NCI-H1417 treated with DMSO at 0.1 percent for 48 hours (cell line): ENCODE measurements at places on chromosomes 11 and 22.

DNA sequence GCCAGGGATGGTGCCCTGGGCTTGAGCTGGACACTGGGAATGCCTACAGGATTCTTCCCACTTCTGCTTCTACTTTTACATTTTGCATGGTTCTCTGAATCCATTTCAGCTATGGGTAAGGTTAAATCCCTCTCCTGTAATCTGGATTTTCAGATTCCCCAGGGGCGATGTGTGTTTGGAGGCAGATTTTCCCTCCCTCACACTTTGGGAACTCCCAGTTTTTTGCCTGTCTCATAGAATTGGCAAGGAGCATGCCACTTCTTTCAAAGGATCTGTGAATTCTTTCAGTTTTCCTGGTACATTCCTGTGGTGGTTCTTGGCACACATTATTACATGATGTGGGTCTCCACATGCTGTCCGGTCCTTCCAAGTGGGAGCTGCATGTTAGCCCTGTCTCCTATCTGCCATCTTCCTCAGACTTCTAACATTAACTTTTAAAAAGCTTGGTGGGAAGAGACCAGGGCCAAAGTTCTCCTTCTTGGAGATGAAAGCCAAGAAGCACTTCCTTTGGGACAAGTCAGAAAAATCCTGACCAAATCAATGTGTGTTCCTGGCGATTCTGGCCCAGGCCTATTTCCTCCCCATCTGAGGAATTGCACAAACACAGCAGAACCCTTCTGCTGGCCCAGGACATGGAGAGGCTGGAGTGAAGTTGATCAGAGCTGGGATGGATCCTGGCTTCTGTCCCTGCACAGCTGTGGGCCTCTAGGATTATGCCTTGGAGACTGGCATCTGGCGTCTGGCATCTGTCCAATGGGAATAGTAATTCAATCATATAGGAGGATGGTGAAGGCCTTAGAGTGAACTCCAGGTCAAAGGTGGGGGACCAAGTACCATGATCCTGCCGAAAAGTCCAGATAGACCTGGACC, 5.4 kb upstream of the APOL2 start:
- DNase-seq, result no peak

- no peak for DNase-seq
Observed at GRCh38 chr11:16879690-16880089, 134.5 kb downstream of the PLEKHA7 start.

DNA sequence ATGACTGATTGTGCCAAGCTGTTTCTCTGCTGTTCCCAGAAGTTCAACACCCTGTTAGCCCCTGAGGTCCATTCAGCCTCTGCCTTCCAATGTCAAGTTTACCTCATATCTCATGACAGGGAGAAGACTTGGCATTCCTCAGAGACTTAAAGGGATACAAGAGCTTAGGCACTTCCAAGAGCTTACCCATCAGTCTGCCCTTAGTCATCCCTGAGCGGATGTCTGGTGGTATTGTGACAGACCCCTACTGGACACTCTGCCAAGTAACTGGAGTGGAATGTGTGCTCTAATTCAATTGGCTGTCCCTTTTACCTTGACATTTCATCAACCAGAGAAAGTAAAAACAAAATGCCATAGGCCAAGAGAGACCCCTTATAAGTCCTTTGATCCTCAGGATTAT, 151.5 kb downstream of the AASDHPPT start:
- DNase-seq, result no peak

DNA sequence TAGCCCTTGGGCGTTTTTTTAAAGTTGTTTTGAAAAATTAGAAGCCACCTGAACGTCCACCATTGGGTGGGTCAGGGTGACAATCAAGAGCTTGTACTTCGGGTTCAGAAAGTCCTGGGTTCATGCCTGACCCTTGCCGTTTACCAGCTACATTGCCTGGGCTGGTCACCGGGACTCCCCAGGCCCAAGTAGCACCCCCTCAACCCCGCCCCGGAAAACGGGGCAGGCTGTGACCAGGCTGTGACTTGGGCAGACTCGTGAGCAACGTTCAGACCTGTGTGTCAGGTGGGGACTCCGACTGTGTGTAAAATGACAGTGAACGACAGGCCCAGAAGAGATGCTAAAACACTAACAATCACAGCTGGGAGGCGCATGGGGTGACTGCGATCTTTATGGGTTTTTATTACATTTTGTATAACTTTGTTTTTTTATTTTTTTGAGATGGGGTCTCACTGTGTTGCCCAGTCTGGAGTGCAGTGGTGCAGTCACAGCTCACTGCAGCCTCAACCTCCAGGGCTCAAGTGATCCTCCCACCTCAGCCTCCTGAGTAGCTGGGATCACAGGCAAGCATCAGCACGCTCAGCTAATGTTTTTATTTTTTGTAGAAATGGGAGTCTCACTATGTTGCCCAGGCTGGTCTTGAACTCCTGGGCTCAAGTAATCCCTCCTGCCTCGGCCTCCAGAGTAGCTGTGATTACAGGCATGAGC, 56.8 kb downstream of the TRMU start:
- DNase-seq, result no peak

- DNase-seq, result no peak
Observed at GRCh38 chr22:45807156-45807915, 135.7 kb downstream of the ATXN10 start.

DNA sequence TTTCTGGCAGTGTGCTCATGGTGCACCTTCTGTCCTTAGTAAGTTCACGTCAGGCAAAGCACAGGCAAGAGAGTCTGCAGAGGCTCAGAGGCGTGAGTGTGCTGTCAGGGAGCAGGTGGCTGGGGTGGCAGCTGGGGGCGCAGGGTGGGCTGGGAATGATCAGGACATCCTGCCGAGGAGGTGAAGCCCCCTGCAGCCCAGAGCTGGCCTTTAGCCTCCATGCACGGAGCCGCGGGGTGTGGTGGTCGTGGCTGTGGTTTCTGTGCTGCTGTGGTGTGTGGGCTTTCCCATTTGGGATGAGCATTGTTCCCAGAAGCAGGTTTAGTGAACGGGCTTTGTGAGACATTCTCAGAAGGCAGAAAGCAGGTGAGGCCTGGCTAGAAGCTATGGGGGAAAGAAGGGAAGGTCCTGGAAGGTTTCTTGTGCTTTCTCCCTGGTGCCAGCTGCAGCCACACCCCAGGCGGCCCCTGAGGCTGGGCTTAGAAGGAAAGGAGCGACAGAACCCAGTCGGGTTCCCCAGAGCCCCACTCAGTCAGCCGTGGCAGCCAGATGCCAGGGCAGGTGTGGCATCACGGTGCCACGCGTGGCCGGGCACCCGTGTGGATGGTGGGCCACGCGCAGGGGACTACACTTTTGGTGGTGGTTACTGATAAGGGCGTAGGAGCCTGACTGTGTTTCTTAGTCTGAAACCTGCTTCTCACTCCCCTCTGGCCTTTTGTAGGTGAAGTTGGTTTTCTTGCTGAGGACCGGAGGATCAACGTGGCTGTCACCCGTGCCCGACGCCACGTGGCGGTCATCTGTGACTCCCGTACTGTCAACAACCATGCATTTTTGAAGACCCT, 32.0 kb downstream of the IGHMBP2 start:
- DNase-seq, result no peak

DNA sequence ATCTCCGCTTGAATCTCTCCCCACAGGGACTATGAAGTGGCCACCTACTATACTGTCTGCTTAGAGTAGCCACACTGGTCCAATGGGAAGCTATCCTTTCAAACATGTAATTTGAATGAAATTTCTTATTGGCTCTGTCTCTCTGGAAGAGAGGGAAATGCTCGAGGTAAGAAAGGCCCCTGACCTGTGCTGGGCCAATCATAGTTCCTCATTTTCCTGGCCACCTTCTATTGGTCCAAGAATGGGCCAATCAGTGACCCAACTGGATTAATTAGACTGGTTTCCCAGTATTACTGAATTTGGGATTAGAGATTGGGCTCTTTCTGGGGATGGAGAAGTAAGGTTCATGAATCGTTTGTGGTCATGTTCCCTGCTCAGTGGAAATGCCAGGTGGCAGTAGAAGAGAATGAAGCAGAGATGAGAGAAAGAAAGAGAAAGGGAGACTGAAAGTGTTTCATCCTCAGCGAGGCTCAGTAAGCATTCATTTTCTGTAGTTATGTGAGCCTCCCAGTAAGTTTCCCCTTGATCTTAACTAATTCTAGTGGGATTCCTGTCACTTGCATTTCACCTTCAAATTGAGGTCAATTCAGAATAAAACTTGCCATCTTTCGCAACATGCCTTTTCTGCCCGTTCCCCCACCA, 8.4 kb upstream of the MMP20 start:
- no peak for DNase-seq

- no peak for DNase-seq
Observed at GRCh38 chr22:33864723-33865130, 55.5 kb downstream of the LARGE1 start.

GRCh38 chr22:30198921-30199320, 47.6 kb downstream of the LIF start:
- no peak for DNase-seq

DNA sequence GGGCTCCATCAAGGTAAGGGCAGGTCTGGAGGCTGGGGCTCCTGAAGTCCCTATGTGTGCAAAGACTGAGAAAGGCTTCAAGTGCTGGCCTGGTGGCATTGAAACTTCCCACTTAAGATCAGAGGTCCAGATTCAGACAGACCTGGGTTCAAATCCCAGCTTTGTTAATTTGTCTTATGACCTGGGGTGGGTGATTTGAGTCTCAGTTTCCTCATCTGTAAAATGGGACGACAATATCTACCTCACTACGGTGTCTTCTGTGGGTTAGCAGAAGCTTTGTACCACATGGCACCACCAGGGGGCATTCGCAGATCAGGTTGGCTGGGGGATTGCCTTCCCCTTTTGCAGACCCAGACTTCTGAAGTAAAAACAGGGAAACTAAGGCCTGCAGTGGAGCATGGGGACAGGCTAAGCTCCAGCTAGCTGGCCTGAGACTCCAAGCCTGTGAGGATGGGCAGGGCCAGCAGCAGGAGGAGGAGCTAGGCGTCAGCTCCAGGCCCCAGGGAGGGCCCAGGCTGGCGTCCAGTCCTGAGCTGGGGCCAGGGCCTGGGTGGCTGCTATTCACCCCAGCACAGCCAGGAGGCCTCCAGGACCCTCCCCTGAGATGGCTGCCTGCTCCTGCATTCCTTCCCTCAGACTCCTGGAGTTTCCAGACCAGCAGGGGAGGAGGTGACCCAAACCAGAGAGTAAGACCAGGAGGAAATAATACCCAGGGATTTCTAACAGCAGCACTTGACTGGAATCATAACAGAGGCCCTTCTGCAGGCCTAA, 1.5 kb downstream of the CASTOR1 start:
- DNase-seq, result no peak

GRCh38 chr11:119637481-119637880, 91.5 kb downstream of the NECTIN1 start:
- DNase-seq, result no peak

GRCh38 chr11:89184021-89184420, 6.3 kb downstream of the TYR start:
- no peak for DNase-seq

DNA sequence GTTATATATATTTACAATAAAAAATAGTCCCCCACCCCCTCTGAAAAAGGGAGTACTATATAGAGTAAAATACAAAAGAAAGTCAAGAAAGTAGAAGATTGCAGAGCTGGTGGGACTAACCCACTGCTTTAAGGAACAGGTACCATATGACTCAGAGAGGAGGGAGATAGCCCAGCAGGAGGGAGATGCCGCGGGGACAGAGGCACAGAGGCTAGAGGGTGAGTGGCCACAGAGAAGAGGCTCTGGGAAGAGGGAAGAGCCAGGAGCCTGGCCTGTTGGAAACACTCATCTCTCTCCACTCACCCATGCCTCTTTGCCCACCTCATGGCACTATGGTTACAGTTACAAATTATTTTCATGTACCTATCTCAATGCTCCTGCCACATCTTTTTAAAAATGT, 53.6 kb upstream of the LYVE1 start:
- DNase-seq, result no peak

DNA sequence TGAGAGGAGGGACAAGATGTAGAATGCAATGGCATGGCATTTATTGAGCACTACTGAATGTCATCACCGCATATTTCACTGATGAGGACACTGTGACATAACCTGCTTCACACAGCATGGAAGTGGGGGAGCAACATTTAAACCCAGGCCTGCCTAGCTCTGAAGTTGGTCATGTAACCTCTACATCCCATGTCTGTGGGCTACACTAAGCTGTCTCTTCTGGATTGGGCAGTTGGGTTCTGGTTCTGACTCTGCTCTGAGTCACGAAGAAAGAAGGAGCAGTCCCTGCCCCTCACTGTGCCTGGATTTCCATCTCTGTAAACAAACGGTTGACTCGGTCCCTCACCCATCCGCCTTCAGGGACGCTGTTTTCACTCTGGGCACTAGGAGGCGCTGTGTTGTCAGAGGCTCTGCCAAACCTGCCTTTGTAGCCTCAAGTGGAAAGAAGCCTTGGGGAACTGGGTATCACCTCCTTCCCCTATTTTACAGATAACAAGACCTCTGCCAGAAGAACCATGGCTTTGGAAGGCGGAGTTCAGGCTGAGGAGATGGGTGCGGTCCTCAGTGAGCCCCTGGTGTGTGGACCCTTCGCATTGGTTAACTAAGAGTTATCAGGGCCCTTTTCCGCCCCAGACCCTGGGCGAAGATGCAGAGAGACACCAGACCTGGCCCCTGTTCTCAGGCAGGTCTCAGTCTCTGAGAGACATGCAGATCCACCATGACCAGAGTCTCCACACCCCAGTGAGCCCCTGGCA, 12.7 kb upstream of the ARHGEF17 start:
- DNase-seq, result no peak

- DNase-seq, result no peak
Observed at GRCh38 chr11:35546317-35546716, 20.9 kb upstream of the PAMR1 start.

DNA sequence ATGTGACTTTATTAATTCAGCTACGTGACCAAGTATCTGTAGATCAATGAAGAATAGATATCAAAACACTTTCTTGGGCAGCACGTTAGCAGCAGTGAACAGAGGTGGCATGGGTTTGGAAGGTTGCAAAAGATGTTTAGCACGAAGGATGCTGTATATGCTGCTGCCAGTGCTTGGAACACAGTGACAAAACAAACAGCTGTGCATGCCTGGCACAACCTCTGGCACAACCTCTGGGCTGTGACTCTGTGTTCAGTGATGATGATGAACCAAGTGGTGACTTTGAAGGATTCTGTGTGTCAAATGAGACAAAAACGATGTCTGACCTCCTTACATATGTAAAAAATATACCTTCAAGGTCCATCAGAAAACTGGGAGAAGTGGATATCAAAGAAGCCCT, 104.7 kb downstream of the TBC1D22A start:
- no peak for DNase-seq

DNA sequence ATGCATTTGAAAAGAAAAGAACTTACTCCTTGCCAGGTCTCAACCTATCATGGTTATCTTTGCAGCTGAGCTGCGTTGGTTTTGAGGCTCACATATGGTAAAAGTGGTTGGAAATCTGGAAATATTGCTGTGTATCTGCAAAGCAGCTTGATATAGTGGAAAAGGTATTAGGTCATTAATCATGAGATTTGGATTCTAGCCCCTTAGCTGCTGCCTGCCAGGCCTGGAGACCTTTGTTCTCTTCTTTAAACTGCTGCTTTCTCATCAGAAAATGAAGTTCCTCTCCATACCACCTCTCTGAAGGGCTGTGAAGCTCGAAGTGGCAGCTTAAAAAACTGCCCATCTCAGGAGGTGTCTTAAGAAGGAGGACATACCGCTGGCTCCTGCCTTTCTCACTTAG, 5.7 kb downstream of the PPARA start:
- no peak for DNase-seq
